ENCODE measurements at places on chromosomes 16 and 17.

DNA sequence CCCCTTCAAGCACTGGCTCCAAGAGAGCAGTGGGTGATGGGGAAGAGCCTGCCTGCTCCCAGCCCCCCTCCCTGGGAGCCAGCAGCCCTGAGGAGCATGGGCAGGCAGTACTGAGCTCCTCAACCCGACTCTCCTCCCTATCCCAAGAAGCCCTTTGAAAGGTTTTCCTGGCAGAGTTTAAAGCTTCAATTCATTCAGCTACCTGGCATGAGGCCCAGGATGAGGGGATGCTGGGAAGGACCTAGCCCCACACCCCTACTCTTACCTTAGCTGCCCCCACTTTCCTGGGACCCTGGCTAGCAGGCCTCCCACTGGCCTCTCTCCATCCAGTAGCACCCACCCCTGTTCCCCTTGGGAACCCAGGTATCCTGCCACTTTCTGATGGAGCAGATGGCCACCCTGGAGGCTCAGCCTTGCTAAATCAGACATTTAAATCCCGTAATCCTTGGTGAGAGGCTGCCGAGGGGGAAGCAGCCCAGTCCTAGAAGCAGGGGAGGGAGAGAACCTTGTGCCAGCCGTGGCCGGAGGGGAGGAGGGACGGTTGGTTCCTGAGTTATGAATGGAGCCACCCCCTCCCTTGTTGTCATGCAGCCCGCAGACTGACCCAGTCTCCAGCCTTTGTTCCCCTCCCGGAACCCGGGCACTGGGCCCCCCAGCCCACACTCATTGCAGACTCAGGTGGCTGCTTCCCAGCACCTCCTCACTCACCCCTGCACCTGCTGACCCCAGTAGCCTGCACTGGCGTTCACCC is 17.1 kb downstream of the ATP1B2 start:
- peak; percentile 40 for DNase-seq

DNA sequence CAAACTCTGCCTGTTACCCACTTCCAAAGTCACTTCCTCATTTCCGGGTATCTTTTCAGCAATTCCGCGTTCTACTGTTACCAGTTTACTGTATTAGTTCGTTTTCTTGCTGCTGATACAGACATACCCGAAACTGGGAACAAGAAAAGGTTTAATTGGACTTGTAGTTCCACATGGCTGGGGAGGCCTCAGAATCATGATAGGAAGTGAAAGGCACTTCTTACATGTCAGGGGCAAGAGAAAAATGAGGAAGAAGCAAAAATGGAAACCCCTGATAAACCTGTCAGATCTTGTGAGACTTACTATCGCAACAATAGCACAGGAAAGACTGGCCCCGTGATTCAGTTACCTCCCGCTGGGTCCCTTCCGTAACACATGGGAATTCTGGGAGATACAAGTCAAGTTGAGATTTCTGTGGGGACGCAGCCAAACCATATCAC is 30.9 kb downstream of the PAFAH1B1 start:
- DNase-seq = no peak

GRCh38 chr16:59173408-59173831 is 439.3 kb upstream of the GOT2 start:
- DNase-seq = no peak

DNA sequence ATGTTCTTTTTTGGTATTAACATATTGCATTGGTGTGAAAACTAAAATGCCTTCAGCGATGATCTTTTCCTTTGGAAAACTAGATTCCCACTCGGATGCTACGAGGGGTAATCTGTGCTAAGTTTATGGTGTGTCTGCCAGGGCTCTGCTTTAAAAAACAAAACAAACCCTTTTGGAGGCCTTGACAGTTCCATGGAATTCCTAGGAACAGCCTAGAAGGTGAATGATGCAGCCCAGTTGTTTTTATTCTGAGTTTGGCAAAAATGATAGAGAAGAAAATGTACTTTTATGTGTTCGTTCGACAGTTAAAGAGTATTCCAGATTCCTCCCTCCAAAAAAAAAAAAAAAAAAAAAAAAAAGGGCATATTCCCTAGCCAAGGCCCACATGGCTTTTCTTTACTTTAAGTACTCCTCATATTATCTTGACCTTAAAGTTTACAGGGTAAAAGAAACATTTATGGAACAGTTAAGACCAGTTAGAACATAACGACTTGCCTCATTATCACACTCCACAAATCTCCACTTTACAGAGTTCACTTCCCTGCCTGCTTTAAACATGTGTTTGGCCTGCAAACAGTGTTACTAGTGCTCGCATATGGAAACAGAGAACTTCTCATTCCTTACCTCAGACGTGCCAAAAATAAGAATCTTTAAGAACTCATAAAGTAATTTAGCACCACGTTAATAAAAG is 159.1 kb downstream of the WWOX start:
- peak; percentile 45 for DNase-seq

DNA sequence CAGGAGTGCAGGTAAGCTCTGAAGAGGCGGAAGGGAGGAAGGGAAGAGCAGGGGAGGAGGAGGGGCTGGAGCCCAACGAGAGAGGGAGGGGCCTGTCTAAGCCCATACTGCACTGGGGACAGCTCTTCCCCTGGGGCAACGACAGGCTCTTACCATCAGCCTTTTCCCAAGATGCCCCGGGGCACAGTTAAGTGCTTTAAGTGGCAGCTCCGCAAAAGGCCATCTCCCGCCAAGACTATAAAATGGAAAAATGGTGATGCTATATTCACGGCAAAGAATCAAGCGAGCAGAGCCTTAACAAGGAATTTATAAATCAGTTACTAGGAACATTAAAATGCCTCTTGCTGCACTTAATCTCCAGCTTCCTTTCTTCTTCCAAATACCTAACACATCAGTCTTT is 110.2 kb upstream of the NLRP1 start:
- no peak for DNase-seq

GRCh38 chr16:49503256-49504022 is 129.8 kb downstream of the C16orf78 start:
- DNase-seq = peak; percentile 45

GRCh38 chr17:66938656-66939055 is 25.9 kb upstream of the CACNG4 start:
- no peak for DNase-seq

- DNase-seq = no peak
Measured at GRCh38 chr17:74539281-74539820, 6.6 kb downstream of the CD300C start.

DNA sequence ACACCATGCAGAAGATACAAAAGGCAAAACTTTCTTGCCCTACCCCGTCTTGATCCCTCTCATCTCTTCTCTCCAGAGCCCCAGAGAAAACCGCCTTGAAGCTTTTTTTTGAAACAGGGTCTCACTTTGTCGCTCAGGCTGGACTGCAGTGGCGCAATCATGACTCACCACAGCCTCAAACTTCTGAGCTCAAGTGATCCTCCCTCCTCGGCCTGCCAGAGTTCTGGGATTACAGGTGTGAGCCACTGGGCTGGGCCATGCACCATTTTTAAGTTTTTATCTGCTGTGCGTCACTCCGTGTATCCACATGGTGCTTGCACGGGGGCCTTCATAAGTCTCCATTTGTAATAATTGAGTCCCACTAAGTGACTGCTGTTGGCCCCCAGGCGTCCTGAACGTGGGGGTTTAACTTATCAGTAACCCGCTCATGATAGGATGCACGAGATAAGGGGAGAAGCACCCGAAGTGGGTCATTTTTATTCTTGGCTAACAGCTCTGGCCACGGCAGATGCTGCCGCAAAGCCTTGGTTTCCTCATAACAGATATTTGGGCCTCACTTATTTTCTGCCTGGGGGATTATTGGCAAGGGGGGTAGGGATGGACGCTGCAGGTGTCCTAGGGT is 8.6 kb downstream of the DNAH17 start:
- DNase-seq = no peak

GRCh38 chr17:50194934-50195865 is 6.2 kb downstream of the COL1A1 start:
- no peak for DNase-seq

GRCh38 chr16:85412911-85413520 is 200.1 kb upstream of the GSE1 start:
- DNase-seq = no peak

GRCh38 chr16:57012353-57012752 is 23.0 kb downstream of the NLRC5 start:
- no peak for DNase-seq

DNA sequence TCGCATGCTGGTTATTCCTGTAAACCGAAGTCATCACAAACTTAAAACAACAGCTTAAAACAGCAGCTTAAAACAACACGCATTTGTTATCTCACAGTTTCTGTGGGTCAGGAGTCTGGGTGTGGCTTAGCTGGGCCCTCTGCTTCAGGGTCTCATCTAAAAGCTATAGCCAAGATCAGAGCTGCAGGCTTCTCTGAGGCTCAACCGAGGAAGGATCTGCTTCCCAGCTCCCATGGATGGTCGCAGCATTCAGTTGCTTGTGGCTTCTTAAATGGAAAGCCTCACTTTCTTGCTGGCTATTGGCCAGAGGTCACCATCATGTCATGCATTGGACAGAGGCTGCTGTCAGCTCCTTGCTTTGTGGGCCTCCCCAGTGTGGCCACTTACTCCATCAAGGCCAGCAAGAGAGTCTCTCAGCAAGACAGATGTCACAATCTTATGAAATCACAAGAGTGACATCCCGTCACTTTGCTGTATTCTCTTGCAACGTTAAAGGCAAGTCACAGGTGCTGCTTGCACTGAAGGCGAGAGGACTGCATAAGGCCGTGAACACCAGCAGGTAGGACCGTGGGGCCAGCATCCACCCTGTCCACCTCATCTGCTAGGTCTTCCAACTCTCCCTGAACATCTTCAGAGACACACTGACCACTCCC is 117.9 kb upstream of the TNRC6C start:
- no peak for DNase-seq

DNA sequence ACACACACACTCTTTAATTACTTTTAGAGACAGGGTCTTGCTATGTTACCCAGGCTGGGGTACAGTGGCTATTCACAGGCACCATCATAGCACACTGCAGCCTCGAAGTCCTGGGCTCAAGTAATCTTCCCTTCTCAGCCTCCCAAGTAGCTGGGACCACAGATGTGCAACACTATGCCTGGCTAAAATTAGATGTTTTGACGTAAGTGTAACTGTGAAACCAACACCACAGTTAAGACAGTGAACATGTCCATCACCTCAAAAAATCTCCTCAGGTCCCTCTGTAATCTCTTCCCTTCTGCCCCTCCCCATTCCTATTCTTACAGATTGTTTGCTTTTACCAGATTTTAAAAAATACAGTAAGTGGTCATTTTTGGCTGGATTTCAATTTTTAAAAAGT is 66.7 kb downstream of the RPGRIP1L start:
- DNase-seq = no peak

GRCh38 chr16:16036359-16036792 is 87.0 kb downstream of the ABCC1 start:
- DNase-seq = no peak
